Stimulated activated CD4-positive, alpha-beta T cell treated with anti-CD3 and anti-CD28 coated beads, Interleukin-1b, Interleukin-23, amount 100 ng/mL, for 24 hours (primary cell): ENCODE measurements at places on chromosomes 2 and 18.
A peak's percentile ranks its signal among the peaks of the same experiment; 100 is the strongest.

DNA sequence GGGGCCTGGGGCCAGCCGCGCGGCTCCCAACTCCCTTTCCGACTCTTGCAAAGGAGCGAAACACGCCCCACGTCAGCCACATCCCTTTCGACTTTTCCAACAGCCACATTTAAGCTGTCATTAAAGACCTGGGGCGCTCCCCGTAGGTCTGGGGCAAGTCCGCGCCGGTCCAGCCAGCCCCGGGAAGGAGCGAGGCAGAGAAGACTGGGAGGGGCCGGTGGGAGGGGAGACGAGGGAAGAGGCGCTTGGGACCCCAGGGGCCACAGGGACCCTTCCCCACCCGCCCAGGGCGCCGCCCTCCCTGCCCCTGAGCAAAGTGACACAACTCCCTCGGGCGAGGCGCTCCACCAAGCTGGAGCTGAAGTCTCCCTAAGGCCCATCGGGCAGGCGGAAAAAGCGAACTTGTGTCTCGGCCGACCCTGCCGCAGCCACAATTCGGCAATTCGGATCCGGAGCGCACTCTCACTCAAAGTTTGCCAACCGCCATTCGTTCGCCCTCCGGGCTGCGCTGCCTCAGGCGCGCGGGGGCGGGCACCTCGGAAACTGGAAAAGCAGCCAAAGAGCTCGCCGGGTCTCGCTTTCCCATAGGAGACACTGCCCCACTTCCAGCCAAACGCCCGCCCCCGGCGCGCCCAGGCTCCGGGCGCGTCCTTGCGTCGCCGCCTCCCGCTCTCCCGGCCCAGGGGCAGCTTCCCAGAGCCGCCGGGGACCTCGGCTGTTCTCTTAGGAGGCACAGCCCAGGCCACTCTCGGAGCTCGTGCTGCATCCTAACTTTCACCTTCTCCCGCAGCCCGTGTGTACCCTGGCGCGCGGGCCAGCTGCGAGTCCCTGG, 1.1 kb upstream of the KCTD1 start:
- no peak for DNase-seq

DNA sequence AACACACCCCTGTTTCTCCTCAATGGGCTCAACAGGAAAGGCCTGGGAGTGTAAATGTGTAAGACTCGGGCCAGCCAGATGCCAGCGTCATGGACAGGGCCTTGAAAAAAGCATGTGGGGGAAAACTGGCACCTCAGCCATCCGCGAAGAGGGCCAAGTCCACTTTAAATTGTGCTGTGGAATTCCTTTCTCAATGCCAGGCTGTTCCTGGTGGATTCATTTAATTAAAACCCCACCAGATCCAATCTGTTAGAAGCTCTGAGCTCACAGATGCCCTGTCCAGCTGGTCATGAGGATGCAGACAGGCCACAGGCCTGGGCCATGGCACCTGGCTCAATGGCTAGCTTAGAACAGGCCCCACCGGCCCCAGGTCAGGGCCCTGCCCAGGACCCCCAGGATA, 24.8 kb downstream of the KCNK3 start:
- DNase-seq, result no peak

GRCh38 chr2:101485856-101486255, 10.9 kb upstream of the RFX8 start:
- DNase-seq, result no peak

DNA sequence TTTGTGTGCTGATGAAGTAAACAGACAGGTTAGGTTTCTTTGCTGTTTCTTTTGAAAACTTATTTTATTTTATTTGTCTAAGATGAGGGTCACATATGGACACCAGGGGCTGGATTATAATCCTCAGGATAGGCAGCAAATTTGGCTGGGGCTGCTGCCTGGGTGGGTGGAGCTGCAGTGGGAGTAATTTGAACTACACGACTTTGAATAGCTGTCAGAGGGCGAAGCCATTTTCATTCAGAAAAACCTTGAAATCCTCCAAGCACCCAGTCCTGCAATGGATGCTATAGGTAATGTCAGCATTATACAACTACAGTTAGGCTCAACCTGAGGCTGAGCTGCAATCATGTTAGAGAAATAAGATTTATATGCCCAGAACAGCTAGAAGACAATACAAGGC, 16.6 kb downstream of the SETBP1 start:
- no peak for DNase-seq

DNA sequence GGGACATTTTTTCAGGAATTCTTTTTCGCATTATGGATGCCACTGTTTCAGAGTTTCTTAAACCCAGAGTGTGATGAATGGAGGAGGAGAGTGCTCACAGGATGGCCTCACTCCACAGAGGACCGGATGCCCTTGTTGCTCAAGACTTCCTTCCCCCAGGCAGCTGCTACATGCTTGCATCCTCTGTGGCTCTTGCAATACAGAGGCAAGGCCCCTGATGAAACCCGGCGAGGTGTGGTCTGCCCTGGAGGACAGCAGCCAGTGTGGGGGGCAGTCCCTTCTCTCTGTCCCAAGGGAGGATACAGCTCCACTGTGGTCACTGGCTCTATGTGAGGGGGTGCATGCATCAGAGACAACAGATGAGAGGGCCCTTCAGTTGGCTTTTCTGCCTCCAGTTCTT, 109.6 kb downstream of the SH3RF3 start:
- DNase-seq, result no peak

DNA sequence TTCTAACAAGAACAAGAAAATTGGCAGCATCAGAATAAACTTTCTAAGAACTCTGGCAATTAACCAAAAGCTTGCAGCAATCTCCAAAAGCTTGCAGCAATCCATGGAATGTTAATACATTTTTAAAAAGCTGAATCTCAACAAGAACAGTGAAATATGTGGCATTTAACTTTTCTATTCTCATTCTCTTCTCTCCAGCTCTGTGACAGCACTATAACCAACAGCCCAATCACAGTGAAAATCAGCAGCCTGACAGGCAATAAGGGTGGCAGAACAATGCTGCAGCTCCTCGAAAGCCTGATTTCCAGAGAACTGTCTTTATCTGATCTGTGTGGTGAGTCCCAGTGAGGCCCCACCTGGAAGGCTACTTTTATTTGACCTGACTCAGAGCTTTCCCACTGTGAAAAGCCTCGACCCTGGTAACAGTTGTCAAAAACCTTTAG, 60.0 kb downstream of the TMEM131 start:
- DNase-seq, result no peak

DNA sequence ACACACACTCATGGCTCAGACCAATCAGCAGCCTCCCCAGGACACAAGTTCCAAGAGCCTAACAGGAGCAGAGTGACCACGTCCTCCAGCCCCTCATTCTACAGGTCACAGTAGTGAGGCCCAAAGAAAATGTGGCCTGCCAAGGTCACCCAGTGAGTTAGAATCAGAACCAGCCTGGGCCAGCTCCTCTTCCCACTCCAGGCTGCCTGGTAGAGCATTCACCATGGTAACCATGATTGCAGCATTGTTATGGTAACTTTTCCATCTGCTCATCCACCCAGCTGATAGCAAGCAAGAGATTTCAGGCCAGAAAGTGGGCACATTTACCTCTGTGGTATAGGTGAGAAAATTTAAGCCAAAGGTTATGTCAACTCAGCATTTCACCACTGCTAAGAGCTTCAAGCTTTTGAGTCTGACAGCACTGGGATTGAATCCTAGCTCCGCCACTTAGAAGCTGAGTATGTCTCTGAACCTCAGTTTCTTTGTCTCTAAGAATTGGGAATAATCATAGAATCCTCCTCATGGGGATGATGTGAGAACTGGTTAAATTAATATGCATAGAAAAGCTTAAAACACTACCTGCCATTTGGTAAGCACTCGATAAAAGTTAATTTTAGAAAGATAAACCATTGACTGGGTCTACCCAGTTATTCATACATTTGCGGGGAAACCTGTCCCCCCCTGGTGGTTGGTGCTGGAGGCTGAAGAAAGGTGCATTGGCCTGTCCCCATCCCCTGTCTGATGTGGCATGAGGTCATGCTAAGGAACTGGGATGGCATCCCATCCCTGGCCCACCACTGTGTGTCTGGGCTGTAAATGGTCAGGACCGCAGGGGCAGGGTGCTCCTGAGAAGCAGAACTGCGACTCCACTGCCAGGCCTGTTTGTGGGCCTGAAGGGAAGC, 181.5 kb downstream of the KLHL29 start:
- DNase-seq, result no peak

DNA sequence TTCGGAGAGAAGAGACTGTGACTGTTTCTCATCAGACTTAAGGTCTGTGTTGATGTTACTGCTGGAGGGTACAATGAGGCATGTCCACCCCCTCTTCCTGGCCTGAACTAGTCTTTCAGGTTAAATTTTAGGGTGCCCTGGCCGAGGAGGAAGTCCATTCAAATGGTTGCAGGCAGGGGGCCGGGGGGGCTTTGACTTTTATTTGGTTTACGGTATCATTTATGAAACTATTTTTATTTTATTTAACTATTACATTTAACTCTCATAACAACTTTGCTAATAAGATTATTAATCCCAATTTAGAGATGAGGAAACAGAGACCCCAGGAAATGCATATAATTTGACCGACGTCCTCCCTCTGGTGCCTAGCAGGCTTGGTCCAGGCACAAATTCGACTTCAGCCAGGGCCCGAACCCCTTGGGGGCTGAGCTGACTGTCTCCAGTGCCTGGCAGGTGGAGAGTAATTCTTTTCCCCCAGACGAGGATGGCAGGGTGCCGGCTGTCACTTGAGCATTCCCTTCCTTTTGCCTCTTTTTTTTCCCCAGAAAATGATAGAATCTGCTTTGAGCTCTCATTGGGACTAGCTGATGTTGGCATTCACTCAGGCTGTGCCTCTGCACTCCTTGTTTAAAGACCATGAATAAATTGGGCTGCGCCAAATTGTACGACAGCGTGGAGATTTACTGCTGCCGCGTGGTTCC, 255.3 kb upstream of the SALL3 start:
- DNase-seq, result no peak

DNA sequence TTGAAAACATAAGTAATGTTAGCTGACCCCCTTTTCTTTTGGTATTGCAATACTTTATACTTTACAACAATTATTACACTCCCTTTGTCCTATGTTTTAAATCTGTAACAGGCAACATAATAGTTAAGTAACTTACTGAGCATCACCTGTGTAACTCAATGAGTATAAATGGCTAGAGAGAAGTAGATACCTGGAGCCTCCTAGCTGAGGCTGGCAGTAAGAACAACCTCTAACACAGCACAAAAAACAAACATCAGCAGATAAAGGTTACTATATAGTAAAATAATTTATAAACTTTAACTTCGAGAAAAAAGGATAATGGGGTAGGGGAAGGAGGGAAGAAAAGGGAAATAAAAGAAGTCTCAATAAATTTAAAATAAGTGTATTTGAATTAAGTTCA, 73.1 kb upstream of the ST8SIA5 start:
- no peak for DNase-seq

DNA sequence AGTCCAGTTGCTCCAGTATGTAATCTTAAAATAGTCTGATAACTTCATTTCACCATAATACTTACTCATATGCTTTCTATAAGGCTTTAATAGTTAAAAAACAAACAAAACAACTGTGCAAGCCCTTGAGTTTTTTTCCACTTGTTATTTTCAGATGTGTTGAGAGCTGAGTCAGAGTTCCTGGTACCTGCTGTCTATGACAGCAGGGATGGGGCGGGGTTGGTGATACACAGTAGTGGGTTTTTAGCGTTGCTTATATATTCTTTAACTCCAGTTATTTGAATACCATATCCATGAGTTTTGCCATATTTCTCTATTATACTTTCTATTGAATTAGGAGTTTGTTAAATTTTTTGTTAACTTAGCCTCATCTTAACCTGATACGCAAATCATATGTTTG, 5.0 kb downstream of the NAPG start:
- peak; percentile 27 for DNase-seq

DNA sequence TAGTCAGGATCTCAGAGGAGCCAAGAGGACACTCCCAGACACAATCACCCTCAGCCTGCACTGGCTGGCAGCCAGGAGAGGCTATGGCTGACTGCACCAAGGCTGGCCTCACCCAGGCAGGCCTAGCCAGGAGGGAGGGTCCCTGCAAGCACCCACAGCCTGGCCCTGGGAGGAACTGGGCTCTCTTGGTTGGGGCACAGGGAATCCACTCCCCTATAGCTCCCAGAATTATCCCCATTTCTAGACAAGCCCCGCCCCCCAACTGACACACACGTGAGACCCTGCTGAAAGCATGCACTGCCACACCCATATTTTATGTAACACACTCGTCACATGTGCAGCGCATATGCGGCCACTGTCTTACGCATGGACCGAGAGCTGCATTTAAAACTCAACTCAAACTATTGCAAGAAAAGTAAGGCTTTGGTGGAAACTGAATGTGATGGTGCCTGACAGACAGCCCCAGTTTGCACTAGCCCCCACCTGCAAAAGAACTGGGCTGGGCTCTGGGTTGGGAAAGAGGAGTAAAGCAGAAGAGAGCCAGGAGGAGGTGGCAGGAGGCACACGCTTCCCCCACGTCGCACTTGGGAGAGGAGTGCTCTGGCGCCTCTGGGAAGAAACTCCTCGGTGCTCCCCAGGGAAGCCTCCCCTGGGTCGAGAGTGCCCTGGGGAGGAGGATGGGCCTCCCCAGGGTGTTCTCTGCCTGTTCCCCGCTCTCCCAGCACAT, 28.9 kb upstream of the ARHGEF4 start:
- no peak for DNase-seq

GRCh38 chr2:62747876-62748275, 42.4 kb downstream of the EHBP1 start:
- no peak for DNase-seq

DNA sequence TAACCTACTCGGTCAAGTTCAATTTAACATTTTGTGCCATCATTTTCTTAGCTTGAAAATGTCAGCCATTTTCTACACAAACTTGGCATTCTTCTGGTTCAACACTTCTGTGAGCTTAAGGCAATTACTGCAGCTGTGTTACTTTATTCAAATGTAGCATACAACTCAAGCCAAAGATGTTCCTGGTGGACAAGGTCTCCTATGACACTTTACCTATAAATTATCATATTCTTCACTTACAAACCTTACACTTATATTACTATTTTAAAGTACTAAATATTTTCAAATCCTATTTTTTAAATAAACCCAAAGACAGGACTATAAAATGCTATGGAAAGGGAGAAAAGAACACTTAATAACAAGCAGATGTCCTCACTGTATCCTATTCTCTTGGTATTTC, 1045.3 kb downstream of the TSN start:
- DNase-seq, result no peak

GRCh38 chr2:130264501-130264900, 66.3 kb upstream of the TUBA3E start:
- no peak for DNase-seq

DNA sequence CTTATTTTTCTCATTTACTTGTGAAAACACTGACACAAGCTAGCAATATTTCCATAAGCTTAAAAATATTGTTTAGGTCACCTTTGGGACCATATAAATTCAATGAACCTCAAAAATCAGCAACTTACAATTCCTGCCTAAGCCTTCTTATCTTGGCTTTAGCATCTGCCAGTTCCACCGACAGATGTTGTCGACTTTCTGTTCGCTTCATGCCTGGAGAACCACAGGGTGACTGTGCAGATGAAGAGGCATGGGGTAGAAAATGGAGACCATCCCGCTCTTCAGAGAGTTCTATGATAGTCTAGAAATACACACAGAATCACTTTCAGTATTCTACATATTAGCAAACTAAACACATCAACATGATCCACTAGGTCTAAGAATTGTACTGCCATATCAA, 64.2 kb downstream of the CCDC88A start:
- DNase-seq, result no peak
